Right forelimb (tissue), 1 donor: ENCODE measurements at places on chromosomes 6 and 20.
A peak's percentile ranks its signal among the peaks of the same experiment; 100 is the strongest.

- DNase-seq = peak; percentile 80
Observed at GRCh38 chr6:35583893-35584688, 71.4 kb upstream of the TULP1 start.

GRCh38 chr6:45109551-45109950 is 218.6 kb upstream of the RUNX2 start:
- DNase-seq = no peak

DNA sequence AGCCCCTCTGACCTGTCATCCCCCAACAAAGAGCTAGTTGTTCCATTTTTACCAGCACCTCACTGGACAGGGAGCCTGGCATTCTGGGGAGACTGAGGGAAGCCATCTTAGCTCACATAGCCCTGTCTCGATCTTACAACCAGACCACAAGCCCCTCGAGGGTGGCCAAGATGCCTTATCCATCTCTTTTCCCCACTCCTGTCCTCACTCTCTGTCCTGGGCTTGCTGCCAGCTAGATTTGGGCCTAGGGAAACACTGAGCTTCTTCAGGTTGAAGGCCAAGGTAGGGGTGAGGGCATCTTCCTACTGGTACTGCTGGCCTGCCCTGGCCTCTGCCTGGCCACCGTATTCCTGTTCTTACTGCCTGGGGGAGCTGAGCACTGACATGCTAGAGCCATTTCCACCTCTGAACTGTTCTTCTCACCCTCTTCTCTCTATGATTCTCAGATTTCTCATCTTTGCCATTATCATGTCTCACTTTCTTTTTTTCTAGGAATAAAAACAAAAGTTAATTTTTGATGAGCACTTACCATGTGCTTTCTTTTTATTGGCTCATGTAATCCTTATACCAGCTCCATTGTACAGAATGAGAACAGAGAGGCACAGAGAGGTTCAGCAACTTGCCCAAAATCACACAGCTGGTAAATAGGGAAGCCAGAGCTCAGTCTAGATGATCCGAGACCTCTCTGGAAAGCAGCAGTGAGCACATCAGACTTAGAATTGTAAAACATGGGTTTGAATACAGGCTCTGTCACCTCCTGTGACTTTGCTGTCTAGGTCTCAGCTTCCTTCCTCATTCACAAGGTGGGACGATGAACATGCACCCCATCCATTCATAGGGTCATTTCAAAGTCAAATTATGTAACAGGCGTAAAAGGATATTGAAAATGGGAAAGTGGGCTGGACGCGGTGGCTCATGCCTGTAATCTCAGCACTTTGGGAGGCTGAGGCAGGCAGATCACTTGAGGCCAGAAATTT is 28.7 kb downstream of the FGD2 start:
- no peak for DNase-seq

DNA sequence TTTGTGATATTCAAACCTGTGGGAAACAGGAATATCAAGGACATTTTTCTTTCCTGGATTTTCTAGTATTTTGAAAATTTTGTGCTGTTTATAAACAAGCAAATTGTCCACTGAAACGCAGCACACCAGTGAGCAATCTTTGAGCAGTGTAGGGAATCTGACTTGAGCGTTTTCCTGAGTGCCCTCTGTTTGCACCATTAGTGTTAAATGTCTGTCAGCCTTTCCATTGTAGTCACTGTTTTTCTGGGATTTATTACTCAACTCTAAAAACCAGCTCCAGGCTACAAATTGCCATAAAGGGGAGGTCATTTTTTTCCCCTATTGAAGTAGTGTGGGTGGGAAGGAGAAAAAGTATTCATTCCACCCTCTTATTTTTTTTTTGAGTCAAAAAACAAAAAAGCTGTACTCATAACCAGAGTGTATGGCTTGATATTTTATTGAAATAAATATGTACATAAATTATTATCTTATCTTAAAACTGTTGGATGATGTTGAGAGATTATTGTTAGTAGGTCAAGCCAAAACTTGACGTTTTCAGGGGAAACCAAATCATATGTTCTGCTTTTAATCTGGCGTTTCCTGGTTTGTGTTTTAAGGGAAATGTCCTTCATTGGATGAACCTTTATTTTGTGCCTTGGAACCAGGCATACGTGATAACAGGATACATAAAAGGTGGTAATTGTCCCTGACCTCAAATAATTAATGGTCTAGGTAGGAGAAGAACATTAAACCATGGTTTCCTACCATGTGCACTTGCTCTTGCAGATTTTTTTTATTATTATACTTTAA is 51.8 kb downstream of the TSHZ2 start:
- no peak for DNase-seq

DNA sequence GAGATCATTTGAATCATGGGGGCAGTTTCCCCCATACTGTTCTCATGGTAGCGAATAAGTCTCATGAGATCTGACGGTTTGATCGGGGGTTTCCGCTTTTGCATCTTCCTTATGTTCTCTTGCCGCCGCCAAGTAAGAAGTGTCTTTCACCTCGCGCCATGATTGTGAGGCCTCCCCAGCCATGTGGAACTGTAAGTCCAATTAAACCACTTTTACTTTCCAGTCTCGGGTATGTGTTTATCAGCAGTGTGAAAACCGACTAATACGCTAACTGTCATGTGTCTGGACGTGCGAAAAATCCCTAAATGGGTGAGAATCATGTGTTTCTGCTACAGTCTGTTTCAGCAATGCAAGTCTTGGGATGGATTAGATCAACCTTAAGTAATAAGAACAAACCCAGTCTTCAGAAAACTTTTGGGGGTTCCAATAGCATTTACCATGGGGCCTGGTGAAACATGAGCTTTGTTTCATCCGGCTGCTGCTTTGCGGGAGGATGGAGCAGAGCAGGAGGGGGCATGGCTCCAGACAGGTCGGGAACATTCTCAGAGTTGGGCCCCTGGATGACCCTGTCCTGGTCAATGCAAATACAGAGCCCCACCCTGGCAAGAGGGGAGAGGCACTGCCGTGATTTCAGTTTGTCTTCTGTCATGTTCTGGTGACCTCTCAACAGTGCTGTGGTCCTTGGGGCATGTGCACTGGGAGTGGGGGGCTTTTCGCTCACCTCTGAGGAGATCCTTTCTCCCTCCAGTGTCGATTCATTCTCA is 41.5 kb downstream of the CTCFL start:
- DNase-seq = no peak

- DNase-seq = no peak
Observed at GRCh38 chr20:58403272-58403671, 14.2 kb downstream of the VAPB start.
